Right hindlimb (tissue), 1 donor: ENCODE measurements at places on chromosomes 7 and 10.

GRCh38 chr10:93992400-93993030 is 1.2 kb upstream of the PLCE1 start:
- no peak for DNase-seq

GRCh38 chr7:32936689-32937088 is 20.6 kb upstream of the FKBP9 start:
- DNase-seq: no peak

DNA sequence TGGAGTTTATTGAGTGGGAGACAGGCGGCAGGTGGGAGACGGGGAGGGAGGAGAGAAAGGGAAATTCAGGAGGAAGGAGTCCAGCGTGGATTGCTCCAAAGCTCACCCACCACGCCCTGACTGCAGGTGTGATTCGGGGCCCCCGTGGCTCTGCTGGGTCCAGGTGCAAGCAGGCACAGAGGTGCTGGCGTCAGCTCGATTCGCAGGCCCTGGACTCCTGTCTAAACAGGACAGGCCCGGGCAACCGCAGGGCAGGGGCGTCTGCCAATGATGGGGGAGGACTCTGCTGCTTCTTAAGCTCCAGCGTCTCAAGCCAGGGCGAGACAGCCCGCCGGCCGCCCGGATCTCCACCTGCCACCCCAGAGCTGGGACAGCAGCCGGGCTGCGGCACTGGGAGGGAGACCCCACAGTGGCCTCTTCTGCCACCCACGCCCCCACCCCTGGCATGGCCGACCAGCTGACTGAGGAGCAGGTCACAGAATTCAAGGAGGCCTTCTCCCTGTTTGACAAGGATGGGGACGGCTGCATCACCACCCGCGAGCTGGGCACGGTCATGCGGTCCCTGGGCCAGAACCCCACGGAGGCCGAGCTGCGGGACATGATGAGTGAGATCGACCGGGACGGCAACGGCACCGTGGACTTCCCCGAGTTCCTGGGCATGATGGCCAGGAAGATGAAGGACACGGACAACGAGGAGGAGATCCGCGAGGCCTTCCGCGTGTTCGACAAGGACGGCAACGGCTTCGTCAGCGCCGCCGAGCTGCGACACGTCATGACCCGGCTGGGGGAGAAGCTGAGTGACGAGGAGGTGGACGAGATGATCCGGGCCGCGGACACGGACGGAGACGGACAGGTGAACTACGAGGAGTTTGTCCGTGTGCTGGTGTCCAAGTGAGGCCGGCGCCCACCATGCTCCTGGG is at the start of gene CALML3:
Gene CALML3 (plus strand): TSS at position 321 of the 920 bp plus-strand sequence. CDS start 125 bp downstream, at position 446.
- no peak for DNase-seq

- no peak for DNase-seq
Measured at GRCh38 chr7:107355616-107356015, 114.2 kb upstream of the GPR22 start.

DNA sequence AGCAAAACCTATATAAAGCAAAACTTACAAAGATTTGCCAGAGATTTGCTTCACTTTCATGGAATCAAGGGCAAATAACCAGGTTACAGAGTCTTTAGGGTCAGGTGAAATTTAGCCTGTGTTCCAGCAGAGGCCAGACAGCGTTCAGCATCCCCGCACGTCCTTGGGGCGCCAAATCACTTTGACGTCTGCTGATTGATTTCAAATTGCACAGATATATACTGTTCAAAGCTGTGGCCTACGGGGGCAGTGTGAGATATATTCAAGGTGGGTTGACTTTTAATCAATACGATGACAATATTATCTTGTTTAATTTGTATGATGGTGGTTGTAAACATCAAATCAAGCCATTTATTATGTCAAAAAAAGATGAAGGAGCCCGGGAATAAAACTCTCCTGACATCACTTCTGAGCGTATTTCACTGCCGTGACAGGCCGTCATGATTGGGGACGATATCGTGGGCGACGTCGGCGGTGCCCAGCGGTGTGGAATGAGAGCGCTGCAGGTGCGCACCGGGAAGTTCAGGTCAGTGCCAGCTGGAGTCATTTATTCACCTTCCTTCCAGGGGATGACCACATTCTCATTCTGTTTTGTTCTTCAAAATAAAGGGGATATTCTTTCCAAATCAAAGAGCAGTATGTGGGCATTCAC is 55.2 kb downstream of the LHPP start:
- DNase-seq: no peak
